ENCODE measurements at places on chromosomes 7 and 10.

DNA sequence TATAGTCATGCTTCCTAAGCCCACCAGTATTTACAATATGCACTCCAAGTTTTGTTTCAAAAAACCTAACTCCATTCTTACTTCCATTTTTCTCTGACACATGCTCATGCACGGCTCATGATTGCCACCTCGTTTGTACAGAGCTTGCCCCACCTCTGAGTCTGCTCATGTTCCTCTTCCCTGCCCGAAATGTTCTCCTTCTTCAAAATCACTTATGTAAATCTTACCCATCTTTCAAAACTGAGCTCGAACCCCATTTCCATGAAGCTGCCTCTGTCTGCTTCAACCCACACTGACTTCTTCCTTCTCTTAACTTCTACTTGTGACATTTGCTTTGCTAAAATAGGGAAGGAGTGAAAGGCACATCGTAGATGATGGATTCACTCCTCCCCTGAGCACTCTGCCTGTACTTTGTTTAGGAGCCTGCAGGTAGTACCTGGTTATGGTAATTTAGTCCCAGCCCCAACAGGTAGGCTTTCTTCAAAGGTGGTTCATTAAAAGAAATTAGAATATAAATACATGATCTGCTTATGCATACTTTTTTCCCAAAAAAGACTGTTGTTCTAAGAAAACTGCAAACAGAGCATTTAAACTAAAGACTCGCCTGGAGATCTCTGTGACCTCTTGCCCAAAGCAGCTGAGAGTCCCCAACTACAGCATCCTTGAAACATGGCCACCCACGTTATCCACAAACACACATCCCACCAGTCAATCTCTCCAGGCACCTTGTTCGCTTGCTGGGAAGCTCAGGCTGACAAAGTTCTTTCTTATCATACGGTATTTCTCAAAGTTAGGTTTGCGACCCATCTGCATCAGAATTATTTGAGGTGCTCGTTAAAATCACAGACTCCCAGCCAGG is 172.0 kb downstream of the DGKI start:
- no peak for DNase-seq

DNA sequence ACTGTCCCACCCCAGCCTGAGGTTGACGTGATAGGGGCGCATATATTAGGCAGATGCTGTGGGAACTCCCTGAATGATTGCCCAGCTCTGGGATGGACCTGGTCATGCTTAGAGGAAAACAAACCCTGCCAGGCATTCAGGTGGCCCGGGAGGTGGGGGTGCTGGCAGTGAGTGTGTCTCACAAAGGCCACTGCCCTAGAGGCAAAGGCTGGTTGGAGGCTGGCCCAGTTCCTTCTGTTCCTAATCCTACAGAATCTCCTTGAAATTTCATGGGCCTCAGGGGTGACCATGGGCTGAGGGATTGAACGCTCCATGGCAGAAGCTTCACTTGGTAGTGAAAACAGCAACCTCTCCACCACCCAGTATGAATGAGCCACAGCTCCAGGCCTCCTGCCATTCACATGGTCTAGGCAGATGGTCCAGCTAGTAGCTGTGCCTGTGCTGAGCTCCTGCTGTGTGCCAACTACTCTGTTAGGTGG is 25.6 kb downstream of the ADRA2A start:
- no peak for DNase-seq

- DNase-seq, result no peak
Measured at GRCh38 chr7:41979834-41980307, 257.1 kb downstream of the GLI3 start.

- no peak for DNase-seq
Measured at GRCh38 chr7:30647589-30648364, 34.5 kb downstream of the CRHR2 start.

- DNase-seq, result no peak
Measured at GRCh38 chr7:26627891-26628341, 236.5 kb downstream of the SKAP2 start.

GRCh38 chr10:56991591-56992069 is 630.6 kb upstream of the ZWINT start:
- DNase-seq, result no peak

DNA sequence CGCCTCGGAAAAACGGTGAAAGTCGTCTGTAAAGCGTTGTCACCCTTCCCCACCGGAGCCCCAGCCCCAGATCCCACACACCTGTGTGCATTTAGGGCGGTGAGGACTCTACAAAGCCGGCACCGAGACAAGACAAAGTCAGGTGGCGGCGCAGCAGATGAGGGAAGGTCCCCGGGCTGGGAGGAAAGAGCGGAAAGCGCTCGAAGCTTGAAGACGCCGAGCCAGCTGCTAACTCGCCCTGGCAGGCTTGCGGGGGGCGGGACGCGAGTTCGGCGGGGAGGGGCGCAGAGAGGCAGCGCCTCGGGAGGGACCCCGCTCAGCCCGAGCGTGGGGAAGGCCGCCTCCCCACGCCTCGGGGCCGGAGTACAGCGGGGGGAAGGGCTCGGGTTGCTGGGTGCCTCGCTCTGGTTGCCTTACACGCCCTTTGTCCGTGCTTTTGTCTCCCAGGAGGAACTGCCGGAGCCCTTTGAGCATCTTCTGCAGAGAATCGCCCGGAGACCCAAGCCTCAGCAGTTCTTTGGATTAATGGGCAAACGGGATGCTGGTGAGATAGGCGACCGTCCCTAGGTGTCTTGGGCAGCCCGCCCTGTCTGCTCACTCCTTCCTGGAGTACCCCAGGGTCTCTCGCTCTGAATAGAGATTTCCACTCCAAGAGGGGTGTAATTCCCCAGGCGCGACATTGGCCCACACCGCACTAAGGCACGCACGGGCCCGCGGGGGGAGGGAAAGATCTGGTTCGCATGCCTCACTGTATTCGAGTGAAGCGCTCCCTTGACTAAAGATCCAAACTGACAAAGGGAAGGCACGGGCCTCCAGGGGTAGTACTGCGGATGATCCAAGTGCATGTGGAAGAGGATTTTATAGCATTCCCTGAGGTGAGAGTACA is 1.6 kb downstream of the TAC1 start:
- DNase-seq, result no peak

DNA sequence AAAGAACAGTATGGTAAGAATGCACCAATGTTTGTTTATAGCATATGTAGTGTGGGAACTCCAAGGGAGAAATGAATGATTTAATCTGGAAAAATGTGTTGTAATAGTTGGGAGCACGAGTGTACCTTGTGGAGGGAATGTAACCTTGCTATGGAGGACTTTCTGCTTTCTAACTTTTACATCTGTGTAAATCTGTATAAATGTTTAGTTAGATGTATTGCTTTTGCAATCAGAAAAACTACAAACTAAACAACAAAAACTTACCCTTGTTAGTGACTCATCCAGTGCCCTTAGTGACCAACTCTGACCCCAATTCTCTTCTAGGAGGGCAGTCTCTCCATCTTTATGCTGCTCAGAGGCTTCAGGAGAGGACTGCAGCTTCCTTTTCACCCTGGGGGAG is 89.3 kb downstream of the CCNY start:
- DNase-seq, result no peak

GRCh38 chr7:16711730-16712129 is 41.8 kb upstream of the TSPAN13 start:
- DNase-seq, result no peak

- no peak for DNase-seq
Measured at GRCh38 chr10:31760674-31761081, 168.0 kb downstream of the ARHGAP12 start.

GRCh38 chr7:134744569-134744968 is 34.9 kb upstream of the CALD1 start:
- no peak for DNase-seq

DNA sequence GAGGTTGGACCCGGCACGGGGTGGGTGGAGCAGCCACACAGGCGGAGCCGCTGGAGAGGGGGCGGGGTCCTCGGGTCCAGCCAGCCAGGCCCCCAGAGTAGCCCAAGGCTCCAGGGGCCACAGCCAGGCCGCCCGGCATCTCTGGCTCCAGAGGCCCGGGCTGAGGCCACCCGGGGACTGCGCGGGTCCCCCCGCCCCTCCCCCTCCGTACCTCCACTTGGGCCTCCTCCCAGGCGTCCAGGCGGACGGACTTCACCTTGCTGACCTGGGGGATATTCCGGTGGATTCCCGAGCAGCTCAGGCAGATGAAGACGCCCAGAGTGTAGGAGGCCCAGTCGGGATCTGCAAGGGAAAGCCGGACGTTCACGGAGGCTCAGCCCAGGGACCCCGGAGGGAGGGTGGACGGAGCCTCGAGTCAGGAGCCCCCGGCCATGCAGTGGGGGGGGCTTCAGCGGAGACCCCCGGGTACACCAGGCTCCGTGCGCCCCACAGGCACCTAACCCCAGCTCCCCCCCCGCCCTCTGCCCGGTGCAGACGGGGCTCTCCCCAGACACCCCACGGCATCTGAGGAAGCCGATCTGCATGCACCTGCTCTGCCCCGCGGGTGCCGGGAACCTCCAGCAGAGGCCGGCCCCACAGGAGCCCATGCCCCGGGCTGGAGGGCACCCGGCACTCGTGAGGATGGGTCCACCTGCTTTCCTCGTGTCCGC is 19.2 kb downstream of the ADAP1 start:
- DNase-seq, result no peak

DNA sequence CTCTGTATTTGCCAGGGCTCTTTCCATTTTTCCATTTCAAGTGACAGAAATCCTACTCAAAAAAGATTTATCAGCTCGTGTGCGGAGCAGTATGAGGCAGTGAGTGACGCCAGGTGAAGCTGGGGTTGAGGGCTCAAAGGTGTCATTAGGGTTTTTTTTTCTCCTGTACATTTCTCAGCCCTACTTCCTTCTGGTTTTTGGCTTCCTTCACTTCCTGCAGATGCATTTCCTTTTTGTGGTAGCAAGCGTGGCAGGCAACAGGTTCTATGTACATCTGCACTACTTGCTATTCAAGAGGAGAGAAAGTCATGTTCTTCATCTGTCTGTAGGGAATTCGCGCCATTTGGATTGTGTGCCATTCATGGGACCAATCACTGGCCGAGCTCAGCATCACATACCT is 52.8 kb upstream of the AOAH start:
- no peak for DNase-seq

- no peak for DNase-seq
Measured at GRCh38 chr7:103150192-103150591, 1.3 kb upstream of the NAPEPLD start.

DNA sequence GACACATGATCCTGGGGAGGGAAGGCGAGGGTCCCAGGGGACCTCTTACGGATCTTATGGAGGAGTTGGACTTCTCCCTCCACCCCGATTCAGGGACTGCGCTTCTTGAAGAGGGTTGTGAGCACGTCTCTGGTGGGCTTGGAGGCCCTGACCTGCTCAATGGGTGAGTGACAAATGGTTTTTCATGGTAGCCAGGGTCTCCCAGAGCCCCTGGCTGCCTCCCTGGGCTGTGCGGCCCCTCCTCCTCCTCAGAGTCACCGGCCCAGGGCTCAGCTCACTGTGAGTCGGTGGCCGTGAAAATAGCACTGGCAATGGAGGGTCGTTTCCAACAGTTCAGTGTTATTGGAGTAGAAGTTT is 26.6 kb downstream of the INPP5A start:
- no peak for DNase-seq

GRCh38 chr7:157715938-157716280 is 379.1 kb downstream of the DNAJB6 start:
- DNase-seq, result no peak

GRCh38 chr7:13333371-13333770 is 645.9 kb downstream of the ARL4A start:
- no peak for DNase-seq

GRCh38 chr10:6570893-6571292 is 9.2 kb downstream of the PRKCQ start:
- DNase-seq, result no peak

GRCh38 chr7:91636129-91636724 is 244.3 kb downstream of the MTERF1 start:
- no peak for DNase-seq

DNA sequence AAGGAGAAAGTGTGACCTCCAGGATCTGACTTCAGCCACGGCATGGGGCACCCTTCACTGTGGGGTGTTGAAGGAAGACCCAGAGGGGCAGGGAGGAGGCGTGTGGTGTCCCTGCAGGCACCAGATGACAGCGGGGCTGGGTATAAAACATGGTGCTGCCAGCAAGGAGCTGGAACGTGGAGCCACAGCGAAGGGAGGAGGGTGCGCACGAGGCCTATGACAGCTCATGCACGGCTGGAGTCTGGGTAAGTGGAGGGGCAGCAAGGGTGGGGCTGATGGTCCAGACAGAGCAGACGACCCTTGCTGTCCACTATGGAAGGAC is 27.8 kb upstream of the FOXL3 start:
- DNase-seq, result no peak

- DNase-seq, result no peak
Measured at GRCh38 chr7:23893942-23894891, 184.2 kb downstream of the STK31 start.

DNA sequence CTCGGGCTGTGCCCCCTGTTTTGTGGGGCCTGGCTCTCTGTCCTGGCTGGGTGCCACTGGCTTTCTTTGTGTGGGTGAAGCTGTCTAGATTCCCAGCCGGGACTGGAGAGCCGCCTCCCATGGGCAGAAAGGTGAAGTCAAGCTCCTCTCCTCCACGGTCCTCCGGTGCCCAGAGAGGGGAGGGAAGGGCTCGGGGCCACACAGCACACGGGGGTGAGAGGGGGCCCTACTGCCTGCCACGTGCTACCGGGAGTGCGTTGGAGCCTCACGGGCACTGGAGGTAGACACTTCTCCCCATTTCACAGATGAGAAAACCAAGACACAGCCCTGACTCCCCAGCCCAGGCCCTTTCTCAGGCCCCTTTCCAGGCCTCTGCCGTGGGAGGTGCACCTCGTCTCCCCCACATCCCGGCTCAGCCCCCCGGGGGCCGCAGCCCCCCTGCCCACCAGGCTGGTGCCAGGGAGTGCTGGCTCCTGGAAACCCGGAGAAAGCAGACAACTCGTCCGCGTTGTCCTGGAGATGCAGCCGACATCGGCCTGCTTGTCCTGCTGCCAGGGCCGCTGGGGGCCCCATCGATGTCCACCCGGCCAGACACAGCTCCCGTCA is 55.8 kb downstream of the UNCX start:
- DNase-seq, result no peak

DNA sequence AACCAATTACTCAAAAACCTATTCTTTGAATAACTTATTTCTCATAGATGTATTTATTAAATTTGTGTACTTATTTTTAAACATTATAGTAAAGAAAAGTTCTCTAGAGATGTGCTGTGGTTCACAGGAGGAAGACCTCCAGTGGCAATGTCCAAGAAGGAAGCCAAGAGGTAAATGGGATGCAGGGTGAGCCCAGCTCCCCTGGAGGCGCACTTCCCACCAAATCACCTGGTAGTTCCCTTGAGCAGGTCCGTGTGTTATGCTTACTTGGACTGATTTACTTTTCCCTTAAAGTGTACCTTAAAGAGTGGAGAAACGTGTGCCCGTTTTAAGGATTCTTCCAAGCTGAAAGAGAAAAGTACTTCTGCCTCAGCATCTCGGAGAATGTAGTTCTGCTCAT is 55.3 kb downstream of the PAXIP1 start:
- DNase-seq, result no peak

GRCh38 chr7:142405122-142405765 is 147.4 kb upstream of the PRSS58 start:
- DNase-seq, result no peak

GRCh38 chr7:157549612-157550299 is 213.0 kb downstream of the DNAJB6 start:
- DNase-seq, result no peak
